Activated CD4-positive, alpha-beta T cell treated with anti-CD3 and anti-CD28 coated beads, Interleukin-2, amount 10 ng/mL, durations not matched to agents 24 days and 14 days (primary cell): ENCODE measurements at places on chromosomes 3 and 15. TPM values are rescaled to one million over a fixed set of nuclear protein-coding genes. Genes with fewer than 3 reads are reported as not detected.
A peak's percentile ranks its signal among the peaks of the same experiment; 100 is the strongest.

- H3K36me3 ChIP-seq, result no peaks in the 10 kb centered on the region
- peak overlapping the region; percentile 73 for H3K4me3 ChIP-seq
- peaks cover 52% of the 10 kb centered on the region for H3K27me3 ChIP-seq
Measured at GRCh38 chr15:48646331-48646730, 822 bp upstream of the FBN1 start.

DNA sequence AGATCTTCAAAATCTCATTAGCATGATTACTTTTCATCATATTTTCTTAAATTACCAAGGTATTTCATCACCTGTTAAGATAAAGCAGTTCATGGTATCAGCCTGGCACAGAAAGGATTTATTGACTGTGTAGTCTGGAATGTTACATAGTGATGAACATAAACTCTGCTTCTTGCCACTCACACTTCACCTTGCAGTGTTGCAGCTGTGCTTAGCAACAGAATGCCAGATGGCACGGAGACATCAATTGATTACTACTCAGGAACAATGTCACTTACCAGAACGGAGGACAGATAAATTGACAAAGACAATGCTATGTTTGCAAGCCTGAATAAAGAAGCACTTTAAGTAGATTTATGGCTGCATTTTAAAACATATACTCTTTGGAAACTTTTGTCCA lies 15.0 kb upstream of the BCHE start:
- no peaks in the 10 kb centered on the region for H3K36me3 ChIP-seq
- H3K4me1 ChIP-seq, result no peaks in the 10 kb centered on the region
- no peak overlapping the region for H3K4me3 ChIP-seq
- H3K27me3 ChIP-seq, result no peaks in the 10 kb centered on the region

DNA sequence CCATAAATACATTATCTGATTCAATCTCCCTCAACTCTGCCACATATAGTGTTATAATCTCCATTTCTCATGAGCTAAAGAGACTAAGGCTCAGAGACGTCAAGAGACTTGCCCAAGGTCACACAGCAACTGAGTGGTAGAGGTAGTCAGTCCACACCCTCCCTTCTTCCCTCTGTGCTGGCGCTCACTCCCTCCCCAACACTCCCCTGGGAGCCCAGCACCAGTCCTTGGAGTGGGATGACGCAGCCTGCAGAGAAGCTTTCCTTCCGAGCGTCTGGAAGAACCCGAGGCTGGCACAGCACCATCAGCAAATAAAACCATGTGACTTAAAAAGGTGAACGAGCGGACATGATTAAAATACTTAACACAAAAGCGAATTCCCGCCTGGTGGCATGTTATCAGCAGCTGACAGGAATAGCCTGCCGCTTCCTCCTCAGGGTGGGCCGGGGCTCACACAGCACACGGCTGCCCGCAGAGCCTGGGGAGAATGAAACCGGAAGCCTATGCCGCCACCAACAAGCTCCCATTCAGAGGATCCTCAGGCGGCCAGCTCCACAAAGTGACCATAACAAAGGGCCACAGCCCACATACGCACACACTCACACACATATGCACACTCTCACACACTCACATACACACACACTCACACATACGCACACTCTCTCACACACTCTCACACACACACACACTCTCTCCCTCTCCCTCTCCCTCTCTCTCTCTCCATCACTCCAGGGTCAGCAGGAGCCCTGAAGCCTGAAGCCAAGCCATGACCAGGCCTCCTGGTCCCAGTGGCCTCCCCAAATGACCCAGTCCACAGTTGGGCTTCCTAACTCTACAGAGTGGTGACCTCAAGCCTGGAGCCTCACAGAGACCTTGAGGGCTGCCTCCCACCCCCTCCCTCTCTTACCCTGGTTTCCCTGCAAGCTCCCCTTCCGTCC lies 120.5 kb downstream of the XXYLT1 start:
- H3K27ac ChIP-seq, result peak overlapping the region; percentile 52
- H3K36me3 ChIP-seq, result no peaks in the 10 kb centered on the region
- no peaks in the 10 kb centered on the region for H3K27me3 ChIP-seq
- peak overlapping the region; percentile 60 for H3K4me3 ChIP-seq

The GOLGA6B gene
- total RNA-seq, result not detected in 2 replicates

DNA sequence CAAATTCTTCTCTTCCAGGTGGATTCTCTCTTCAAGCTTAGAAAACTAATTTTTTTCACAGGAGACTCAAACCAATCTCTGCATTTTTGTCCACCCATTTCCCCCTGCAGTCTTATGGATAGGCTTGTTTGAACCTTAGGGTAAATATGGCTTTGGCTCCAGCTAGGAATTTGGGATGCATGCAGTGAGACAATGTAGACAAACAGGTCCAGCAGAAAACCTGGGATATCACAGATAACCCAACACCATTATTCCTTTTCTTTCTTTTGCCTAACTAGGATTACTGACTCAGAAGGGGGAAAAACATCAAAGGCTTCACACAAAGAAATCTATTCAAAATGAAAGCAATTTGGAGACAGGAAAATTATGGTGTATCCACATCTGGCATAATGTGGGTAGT lies 11.2 kb upstream of the SEMA5B start:
- H3K4me3 ChIP-seq, result no peak overlapping the region
- H3K36me3 ChIP-seq, result no peaks in the 10 kb centered on the region
- H3K27ac ChIP-seq, result no peak overlapping the region
- no peak for DNase-seq
- peaks cover 62% of the 10 kb centered on the region for H3K27me3 ChIP-seq

GRCh38 chr3:175948041-175948440 lies 1088.9 kb downstream of the NAALADL2 start:
- H3K27me3 ChIP-seq, result no peaks in the 10 kb centered on the region
- H3K4me3 ChIP-seq, result no peak overlapping the region
- H3K4me1 ChIP-seq, result no peaks in the 10 kb centered on the region
- no peak overlapping the region for H3K27ac ChIP-seq
- H3K36me3 ChIP-seq, result no peaks in the 10 kb centered on the region
- DNase-seq, result no peak

DNA sequence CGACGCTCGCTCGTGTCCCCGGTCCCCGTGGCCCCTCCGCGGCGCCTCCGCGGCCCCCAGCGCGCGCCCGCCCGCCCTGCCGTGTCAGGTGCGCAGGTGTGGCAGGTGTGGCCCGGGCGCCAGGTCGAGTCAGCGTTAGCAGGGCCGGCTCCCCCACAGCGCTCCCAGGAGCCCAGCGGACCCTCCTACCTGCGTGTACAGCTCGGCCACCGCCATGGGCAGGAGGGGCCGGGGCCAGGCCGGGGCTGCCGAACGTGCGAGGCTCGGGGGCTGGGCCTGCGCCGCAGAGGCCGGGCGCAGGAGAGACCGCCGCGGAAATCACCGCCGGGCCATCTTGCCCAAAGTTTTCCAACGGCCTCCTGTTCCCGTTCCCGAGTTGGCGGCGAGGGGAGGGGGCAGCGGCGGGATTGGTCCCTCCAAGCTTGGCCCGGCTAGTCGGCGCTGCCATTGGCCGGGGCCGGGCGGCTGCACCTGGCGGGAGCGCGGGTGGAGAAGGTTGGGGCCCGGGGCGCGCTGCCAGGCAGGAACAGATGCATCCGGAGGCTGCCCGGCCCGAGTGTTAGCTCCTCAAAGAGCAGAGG lies at the start of gene MYO5C:
Gene MYO5C, minus strand, starts transcription at position 384 of the 581 bp plus-strand sequence. Its CDS starts 168 bp downstream, at position 216.
- H3K4me1 ChIP-seq, result peaks cover 14% of the 10 kb centered on the region
- DNase-seq, result peak; percentile 61
- no peaks in the 10 kb centered on the region for H3K36me3 ChIP-seq
- peaks cover 56% of the 10 kb centered on the region for H3K27me3 ChIP-seq

GRCh38 chr3:97899331-97899730 lies 72.9 kb downstream of the RIOX2 start:
- no peak overlapping the region for H3K4me3 ChIP-seq
- peaks cover 29% of the 10 kb centered on the region for H3K36me3 ChIP-seq
- H3K27ac ChIP-seq, result no peak overlapping the region
- H3K4me1 ChIP-seq, result peaks cover 5% of the 10 kb centered on the region
